ENCODE measurements at places on chromosomes 4 and X.

GRCh38 chr4:79170077-79170476, 155.8 kb downstream of the NAA11 start:
- DNase-seq = no peak

GRCh38 chr4:26424153-26424552, 66.1 kb downstream of the CCKAR start:
- DNase-seq = no peak

DNA sequence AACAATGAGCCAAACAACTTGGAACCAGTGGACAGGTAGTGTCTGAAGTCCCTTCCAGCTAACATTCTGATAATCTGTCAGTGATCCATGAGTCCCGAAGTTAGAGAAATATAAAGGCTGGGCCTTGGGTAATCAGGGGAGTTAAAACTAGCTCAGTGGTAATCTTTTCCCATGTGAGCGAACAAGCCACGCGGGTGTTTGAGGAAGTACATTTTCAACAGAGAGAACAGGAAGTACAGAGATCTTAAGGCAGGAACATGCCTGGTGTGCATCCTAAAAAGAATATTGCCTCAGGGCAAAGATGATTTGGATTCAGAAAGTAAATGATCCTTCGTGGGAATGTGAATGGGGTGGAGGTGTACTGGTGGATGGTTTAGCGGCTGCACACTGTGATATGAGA, 42.9 kb downstream of the FNIP2 start:
- DNase-seq = no peak

- DNase-seq = no peak
These were observed 12.9 kb downstream of the DCK start for GRCh38 chr4:71006203-71006907.

GRCh38 chrX:81957900-81958545, 756.1 kb downstream of the SH3BGRL start:
- DNase-seq = no peak

DNA sequence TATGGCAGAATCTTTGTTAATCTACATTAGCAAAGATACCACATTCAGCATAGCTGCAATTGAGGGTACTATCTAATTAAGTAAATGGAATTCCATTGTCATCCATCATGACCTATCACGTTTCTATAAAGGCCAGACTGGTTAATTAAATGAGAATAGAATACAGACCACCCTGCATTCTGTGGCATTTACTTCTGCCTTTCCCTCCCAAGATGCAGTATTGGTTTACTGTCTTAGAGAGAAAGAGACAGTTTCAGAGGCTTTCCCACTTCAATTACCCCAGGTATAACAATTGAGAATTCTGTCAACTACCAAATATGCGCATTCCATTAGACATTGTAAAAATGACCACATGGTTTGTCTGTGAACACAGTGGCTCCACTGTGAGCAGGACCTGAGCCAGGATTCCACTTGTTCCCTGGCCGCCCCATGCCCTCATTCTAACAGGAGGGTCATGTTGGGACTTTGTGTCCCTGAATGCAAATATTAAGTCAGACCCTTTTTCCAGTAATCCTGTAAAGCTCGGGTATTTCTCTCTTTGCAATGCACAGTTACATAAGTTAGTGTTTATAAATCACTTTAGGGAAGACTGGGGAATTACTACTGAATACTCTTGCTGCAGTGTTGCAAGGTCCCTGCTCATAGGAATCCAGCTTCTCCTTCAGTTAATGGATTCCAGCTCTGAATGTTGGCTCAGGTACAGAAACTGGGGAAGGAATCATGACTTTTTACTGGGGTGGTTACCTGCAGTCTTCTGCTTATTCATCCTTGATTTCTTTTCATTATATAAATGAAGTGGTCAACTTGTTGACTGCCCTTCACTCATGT, 261.0 kb downstream of the PDGFC start:
- no peak for DNase-seq

GRCh38 chr4:83851261-83852084, 315.6 kb downstream of the GPAT3 start:
- no peak for DNase-seq

- no peak for DNase-seq
These were observed 180.8 kb downstream of the RAPGEF2 start for GRCh38 chr4:159283696-159284095.

- no peak for DNase-seq
These were observed 108.5 kb downstream of the PHKA2 start for GRCh38 chrX:18875256-18875878.

GRCh38 chr4:168515222-168516011, 18.6 kb downstream of the PALLD start:
- no peak for DNase-seq
